ENCODE measurements at places on chromosomes 11 and 22.
A peak's percentile ranks its signal among the peaks of the same experiment; 100 is the strongest.

DNA sequence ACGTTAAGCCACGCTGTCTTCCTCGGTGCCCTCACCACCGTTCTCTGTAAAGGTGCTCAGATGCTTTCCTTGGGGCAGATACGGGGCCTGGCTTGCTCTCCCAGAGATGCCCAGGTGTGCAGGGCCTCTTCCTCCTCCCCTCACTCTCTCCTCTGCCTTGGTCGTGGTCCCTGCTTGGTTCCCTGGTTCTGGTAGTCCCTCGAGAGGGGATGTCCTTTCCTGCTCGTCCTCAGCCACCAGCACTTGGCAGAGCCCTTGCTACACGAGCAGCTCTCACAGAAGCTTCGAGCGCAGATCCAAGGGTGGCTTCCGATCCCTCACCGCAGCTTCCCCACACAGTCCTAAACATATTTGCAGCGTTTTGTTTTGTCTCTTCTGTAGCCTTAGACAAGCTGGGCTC, 298.8 kb downstream of the TBC1D22A start:
- no peak for DNase-seq

DNA sequence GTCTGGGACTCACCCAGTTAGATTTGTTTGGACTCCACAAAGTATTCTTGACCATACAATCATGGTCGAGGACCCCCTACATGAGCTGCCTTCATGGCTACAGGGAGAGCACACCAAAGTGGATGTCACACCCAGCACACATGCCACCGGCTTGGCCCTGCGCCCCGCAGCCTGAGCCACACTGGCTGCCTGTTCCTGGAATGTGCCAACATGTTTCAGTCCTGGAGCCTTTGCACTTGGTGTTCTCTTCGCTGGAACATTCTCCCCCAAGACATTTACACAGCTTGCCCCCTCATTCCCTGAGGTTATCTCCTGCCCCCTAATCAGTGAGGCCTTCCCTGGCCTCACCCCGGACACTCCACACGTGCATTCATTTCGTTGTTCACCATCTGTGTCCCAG, 46.0 kb downstream of the PPARA start:
- DNase-seq, result no peak

GRCh38 chr11:71064702-71065515, 187.5 kb downstream of the SHANK2 start:
- DNase-seq, result no peak

GRCh38 chr11:16790486-16791190, 52.2 kb downstream of the C11orf58 start:
- DNase-seq, result peak; percentile 21

- no peak for DNase-seq
Measured at GRCh38 chr11:122664188-122664587, 8.7 kb downstream of the UBASH3B start.

DNA sequence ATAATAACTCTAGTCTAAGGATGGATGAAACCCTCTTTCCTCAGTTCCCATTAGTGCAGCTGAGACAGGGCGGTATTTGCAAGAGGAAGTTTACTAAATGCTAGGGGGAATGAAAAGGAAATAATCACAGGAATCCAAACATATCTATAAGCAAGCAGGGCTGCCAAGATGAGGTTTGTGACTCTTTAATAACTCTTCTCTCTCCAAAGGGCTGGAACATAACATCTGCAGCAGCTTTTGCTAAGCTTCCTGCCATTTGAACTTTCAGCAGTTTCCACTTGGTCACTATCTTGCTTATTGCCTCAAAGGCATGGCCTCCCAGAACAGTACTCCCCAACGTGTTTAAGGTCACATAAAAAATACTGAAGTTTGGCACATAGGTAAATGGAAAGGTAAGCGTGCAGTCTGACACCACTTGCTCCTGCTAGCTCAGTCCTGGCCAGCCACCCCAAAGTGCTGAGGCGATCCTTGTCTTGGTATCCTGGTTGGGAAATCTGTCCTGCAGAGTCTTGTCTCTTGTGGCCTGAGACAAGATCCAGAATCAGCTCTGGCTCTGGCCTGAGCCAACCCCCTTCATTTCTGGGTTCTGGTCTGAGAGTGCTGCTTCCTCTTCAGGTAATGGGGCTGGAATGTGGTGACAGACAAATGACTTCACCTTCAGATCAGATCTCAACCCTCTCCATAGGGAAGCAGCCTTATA, 81.8 kb downstream of the KCNC1 start:
- DNase-seq, result no peak

- peak; percentile 66 for DNase-seq
Measured at GRCh38 chr11:31870609-31871309, 59.6 kb upstream of the PAX6 start.

DNA sequence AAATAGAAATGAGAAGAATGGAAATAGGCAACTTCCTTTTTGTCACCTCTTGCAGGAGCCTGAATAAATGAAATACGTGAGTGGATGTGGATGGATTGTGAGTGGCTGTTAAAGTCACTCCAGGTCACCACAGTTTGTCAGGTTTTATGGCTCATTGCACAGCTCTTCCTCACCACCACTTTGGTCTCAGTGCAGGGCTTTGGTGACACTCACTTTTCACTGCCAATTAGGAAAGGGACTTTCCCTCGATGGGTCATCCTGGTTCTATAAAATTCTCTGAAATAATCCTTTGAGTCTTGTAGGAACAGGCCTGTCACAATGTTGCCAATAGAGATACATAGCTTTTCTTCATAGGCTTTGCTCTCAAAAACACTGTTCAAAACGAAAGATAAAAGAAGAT, 172.4 kb upstream of the C11orf87 start:
- DNase-seq, result no peak

- peak; percentile 73 for DNase-seq
Measured at GRCh38 chr11:119206511-119207414, 624 bp downstream of the CBL start.

- DNase-seq, result no peak
Measured at GRCh38 chr11:35398881-35399280, 20.5 kb downstream of the SLC1A2 start.

DNA sequence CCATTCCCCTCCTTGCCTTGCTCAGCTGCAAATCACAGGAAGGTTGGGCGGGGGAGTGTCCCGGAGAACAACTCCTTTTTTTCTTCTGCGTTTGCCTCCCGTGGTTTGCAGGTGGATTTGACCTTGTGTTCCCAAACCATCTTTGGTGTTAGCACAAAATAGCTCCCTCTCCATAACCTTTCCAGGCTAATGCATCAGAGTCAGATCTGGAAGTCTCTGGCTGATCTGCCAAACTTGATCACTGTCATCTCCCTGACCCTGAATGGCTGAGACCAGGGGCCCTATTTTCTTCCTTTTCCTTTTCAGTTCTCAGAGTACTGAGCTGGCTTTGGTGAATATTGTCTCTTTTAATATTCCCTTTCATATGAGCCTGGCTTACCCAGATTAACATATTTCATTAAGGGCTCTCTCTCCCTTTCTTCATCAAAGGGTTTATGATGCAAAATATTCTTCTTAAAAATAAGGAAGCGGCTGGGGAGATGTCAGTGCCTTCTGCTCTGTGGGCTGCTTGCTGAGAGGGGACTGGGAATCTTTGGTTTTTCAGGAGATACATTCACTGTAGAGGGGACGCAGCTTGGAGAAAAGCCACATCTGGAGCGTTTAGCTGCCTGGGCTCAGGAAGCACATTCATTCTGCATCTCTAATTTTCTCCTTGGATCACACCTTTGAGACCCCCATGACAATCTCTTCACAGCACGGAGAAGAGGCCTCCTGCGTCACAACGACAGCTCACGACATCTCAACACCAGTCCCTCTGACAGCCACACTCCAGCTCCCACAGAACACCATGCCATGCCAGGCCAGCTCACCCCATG, 148.3 kb downstream of the CEP164 start:
- no peak for DNase-seq

DNA sequence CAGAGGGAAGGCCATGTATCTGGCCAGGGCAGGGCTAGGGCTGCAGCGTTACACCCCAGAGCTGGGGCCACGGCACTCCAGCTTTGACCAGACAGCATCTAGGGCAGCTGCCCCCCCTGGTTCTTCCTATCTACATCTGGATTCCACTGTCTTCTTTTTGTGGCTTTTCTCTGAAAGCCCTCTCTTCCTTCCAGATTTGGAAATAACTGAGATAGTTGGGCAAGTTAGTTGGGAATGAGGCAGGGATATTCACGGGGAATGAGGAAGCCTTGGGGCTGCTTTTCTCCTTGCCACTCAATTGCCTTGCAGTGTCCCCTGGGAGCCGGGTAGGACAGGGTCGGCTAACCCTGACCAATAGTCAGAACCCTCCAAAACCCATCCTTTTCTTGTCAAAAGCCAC, 26.8 kb downstream of the CLMP start:
- DNase-seq, result no peak

GRCh38 chr11:117521974-117522373, 194.3 kb downstream of the CEP164 start:
- no peak for DNase-seq

DNA sequence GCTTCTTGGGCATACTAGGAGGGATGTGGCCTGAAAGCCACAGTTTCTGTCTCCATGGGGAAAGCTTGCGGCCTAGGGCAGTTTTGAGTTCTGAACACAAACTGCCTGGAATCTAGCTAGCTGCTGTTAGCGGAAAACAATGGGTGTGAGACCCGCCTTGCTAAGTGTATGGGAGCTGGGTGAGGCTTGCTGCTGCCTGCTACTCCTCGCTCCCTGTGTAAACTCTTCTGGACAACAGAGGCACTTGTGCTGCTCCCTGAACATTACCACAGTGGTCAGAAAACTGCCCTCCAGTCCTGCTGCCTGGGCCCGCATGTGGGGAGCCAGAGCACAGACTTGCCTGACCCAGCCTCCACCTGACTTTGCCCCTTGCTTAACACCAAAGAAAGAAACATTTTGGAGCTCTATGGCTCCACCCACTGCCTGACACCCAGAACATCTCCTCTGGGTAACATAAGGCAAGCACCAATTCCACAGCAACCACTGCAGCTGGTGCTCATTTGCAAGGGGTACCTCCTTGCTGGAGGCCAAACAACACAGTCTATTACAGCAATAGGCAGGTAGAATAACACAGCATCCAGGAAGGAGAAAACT, 766.3 kb upstream of the RAG2 start:
- DNase-seq, result peak; percentile 6

GRCh38 chr22:19639610-19640135, 74.6 kb upstream of the SEPTIN5 start:
- DNase-seq, result no peak

- DNase-seq, result no peak
Measured at GRCh38 chr11:69145050-69145380, 10.7 kb upstream of the SMIM38 start.

GRCh38 chr22:22770280-22770871, 117.2 kb upstream of the IGLL5 start:
- DNase-seq, result peak; percentile 43

- DNase-seq, result no peak
Measured at GRCh38 chr11:108128772-108129171, 7.4 kb downstream of the ACAT1 start.

DNA sequence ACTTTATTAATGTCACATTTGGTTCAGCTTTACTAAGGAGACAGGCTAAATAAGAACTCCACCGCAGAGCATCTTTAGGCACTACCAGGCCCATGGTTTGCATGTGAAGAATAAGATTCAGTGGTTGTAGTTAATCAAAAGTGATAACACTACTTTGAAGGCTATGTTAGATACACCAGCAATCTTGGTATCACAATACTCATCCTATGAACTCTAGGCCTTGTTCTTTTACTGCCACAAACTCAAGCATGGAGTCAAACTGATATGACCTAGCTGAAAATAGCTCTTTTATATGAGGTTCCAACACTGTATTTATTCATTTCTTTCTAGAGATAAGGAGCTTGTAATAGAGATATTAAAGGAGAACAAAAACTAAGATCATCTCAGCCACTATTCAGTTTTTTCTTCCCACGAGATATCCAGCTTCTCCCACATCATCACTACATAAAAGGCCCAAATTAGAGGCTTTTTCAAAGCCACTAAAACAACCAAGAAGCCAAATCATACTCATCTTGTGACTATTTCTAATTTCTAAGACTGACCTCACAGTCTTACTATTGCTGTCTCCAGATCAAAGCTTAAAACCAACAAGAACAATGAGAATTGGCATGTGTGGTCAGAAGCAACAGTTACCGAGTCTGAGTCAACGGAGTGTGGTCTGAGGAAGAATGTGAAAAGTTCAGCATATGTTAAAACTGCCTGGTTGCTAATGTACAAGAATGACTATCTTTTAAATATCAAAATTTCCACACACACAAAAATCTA, 25.1 kb upstream of the GUCY1A2 start:
- DNase-seq, result peak; percentile 83

DNA sequence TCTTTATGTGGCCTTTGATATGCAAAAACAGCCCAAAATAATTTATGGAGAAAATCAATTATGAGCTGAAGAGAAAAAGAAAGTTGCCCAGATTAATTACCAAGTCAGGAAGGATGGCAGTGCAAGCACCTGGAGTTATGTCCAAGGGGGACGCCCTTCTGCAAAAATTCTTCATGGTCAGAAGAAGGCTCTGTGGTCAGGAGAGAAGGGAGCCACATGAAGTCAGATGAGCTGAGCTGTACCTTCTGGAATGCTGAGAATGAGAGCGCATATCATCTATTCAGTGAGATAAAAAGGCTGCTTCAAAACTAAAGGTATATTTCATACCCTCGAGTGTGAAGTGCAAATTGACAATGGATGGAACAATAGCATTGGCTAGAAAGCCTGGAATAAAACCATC, 607.4 kb downstream of the NTM start:
- no peak for DNase-seq

- no peak for DNase-seq
Measured at GRCh38 chr11:125001079-125001778, 47.2 kb downstream of the CCDC15 start.

DNA sequence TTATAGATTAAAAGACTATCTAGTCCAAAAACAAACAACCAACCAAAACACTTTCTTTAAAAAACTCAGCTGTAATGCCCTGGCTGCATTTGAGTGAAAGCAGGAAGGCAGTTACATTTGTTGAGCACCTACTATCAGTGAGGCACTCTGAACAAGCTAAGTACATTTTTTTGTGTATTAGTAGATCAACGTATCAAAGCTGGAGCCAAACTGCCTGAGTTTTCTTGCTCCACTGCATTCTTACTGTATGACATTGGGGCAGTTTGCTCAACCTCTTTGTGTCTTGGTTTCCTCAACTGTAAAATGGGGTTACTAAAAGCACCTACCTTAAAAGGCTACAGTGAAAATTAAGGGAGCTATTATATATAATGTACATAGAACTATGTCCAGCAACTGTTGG, 22.0 kb downstream of the COA4 start:
- DNase-seq, result no peak

- DNase-seq, result peak; percentile 84
Measured at GRCh38 chr22:43385770-43386641, 25.8 kb upstream of the MPPED1 start.

- no peak for DNase-seq
Measured at GRCh38 chr11:122163053-122163819, 47.2 kb upstream of the BLID start.

GRCh38 chr11:102005306-102005705, 41.9 kb upstream of the CFAP300 start:
- DNase-seq, result no peak

DNA sequence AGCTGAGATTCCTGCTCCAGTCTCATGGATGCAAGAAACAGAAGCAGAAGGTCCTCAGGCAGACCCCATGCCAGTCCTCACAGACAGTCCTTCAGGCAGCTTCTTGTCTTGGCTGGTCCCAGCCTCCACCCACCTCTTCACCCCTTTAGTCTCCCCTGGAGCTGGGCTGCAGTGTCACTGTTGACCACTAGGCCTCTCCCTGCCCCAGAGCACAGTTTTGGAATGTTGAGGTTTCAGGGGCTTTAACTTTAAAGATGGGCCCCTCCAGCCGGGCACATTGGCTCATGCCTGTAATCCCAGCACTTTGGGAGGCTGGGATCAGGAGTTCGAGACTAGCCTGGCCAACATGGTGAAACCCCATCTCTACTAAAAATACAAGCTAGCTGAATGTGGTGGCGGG, 39.5 kb upstream of the GCAT start:
- DNase-seq, result no peak

GRCh38 chr11:75191330-75191717, 40.4 kb downstream of the SLCO2B1 start:
- no peak for DNase-seq

All from NB4 (cell line).